Natural killer cell (primary cell): ENCODE measurements at places on chromosomes 7 and 10. TPM values are rescaled to one million over a fixed set of nuclear protein-coding genes. Genes with fewer than 3 reads are reported as not detected.

DNA sequence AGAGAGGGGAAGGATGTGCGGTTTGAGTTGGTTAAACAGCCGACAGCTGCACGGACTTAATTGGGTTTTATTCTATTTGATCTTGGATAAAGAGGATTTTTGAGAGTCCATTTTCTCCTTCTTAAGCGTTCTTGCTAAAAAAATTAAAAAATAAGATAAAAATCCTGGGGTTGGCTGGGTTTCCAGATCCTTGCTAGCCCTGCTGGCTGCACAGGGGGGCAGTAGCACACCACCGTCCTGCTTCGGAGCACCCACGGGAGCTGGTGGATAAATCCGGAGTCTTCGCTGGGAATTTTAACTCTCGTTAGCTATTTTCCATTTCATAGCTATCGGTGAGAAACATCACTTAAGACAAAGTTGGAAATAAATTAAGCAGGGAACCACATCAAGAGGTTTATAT, 792.0 kb downstream of the TYW1 start:
- no peak for DNase-seq

Gene UTF1
- not detected for total RNA-seq

DNA sequence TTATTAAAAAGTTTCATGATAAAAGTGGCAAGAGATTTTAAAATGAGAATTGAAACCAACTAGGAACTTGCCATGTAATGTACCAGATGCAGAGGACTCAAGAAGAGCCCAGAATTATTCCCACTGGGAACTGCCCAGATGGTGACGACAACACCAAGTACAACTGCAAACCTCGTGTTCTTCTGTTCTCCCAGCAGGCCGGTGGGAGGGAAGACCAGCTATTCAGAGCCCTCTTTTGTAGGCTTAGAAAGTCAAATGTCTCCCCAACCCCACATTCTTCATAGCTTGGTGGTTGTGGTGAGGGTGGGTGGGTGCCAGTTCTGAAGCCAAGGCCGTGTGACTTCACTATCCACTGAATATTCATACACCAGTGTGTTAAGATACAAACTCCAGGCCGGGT, 54.3 kb upstream of the ITGB1 start:
- no peak for DNase-seq

- no peak for DNase-seq
These were observed 427 bp downstream of the PYROXD2 start for GRCh38 chr10:98414578-98414931.

GRCh38 chr7:7881581-7881980, 87.0 kb upstream of the GLCCI1 start:
- no peak for DNase-seq

- no peak for DNase-seq
These were observed 141.5 kb downstream of the MTPAP start for GRCh38 chr10:30207485-30208052.

Gene LBX1
- not detected for total RNA-seq

DNA sequence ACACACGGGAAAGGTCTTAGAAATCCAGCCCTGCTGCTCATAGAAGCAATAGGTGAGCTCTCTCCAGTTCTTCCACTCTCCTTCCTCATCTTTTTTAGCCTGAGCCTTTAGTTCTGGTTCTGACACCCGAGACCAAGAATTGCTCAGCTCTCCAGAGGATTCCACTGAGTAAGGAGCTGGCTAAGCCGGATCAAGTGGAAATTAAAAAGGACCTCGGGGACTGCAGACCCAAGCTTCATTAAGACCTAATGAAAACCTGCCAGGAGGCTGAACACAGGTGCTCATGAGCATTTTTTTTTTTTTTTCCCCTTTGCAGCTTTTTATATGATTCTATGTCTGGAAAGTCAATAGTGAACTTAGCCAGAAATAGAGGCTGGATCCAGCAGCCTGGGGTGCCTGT, 1176.0 kb upstream of the AUTS2 start:
- DNase-seq: no peak

GRCh38 chr10:28160866-28161405, 141.9 kb downstream of the MPP7 start:
- DNase-seq: no peak

- DNase-seq: no peak
These were observed 16.0 kb upstream of the LMOD2 start for GRCh38 chr7:123639631-123640030.

Gene FAS
- total RNA-seq: 26.5 TPM
